ENCODE measurements at places on chromosomes 5 and 9. TPM values are rescaled to one million over a fixed set of nuclear protein-coding genes. Genes with fewer than 3 reads are reported as not detected.

DNA sequence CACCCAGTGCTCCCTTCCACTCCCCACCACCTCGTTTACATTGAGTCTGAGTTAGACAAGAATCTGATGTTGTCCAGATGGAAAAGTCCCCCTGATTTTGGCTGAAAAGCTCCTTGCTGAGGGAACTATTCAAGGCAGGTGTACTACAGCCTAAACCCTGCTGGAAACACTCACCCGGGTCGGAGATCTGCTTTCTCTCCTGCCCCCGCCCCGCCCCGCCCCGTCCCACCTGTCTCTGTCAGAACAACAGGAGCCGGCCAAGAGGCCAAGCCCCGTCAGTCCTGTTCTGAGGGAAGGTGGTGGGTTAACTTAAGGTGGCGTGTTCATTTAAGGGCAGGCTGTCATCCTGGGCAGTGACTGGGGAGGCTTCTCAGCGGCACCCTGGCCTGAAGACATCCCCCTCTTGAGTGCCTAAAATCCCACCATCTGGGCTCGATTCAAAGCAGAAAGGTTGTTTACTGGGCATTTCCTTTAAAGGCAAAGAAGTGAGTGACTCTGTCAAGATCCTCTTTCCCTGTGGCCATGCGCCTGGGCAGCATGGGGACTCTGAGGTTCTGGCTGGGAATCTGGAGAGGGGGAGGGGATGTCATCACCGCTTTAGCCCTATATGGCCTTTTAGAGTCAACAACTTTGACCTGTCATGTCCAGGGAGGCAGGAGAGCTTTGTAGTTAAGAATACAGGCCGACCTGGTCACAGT lies 71.1 kb upstream of the NEURL1B start:
- DNase-seq = no peak

EPB41L4A gene
- 0.11 TPM for total RNA-seq

PCAT7 gene
- total RNA-seq = not detected

- DNase-seq = no peak
Observed at GRCh38 chr5:34834794-34835089, 4.2 kb upstream of the TTC23L start.

- peak; percentile 55 for DNase-seq
Observed at GRCh38 chr9:125829743-125830142, 82.6 kb downstream of the PBX3 start.

DNA sequence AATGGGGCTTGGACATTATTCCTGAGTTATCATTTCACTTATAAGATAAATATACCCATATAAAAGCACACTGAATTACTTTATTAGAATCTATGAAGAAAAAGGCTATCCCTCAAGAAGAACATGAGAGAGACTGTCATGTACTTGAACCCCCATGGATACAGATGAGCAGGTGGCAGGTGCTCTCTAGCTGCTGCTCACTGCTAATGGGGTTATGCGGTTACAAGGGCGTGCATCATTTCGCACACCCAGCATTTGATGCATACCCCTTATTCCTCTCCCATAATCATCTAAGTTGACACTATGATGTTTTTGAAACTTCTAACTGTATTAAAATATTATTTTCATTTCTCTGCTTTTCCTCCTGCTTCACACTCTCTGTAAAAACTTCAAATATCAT lies 16.4 kb downstream of the ITK start:
- no peak for DNase-seq

TPPP gene
- total RNA-seq = 0.13 TPM

DNA sequence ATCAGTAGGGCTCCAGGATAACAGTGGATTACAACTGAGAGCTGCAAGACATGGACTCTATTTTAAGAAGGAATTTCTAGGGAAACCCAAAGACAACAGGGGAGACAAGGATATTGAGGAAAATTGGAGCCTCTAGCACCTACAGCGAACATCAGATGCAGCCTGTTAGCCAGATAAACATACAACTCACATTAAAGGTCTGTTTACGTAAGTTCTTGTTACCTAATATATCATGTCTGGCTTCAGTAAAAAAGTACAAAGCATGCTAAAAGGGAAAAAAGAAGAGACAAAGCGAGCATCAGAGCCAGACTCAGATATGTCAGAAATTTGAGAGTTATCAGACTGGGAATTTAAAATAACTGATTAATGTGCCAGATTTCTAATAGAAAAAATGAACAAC lies 17.2 kb downstream of the GNPDA1 start:
- DNase-seq = no peak

- no peak for DNase-seq
Observed at GRCh38 chr5:177230660-177231059, 72.9 kb downstream of the RAB24 start.

DNA sequence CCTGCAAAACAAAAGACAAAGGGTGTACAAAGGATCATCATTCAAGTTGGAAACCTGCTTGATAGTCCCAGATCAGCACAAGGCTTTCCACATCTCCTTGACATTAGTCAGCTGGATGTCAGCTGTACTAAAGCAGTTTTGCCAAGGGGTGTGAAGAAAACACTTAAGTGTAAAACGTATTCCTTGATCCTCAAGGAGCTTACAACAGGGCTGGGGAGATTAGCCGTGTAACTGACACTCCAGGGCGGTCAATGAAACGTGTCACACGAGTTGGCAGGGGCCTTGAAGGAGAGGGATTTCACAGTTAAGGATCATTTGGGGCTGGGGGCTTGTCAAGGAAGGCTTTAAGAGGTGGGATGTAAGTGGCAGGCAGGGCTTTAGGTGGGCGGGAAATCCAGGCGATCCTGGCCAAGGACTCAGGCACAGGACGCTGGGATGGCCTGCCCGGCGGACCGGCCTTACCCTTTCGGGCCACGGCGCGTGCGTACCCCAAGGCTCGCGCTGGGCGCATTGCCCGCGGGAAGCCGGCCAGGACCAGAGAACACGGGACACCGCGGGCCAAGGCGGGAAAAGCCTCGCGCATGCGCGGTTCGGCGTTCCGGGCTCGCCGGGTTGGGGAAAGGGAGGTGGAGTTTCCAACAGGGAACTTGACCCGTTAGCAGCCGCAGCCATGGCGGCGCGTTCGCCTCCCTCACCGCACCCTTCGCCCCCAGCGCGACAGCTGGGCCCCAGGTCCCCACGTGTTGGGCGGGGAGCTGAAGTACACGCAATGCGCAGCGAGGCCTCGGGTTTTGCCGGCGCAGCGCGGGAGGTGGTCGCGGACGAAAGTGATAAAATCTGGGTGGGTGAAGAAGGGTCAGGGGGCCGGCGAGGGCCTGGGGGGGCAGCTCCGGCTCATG lies at the start of gene CNTLN:
Gene CNTLN, plus strand, starts transcription at position 645 of the 899 bp plus-strand sequence. Its CDS starts 26 bp downstream, at position 671.
- peak; percentile 86 for DNase-seq

DNA sequence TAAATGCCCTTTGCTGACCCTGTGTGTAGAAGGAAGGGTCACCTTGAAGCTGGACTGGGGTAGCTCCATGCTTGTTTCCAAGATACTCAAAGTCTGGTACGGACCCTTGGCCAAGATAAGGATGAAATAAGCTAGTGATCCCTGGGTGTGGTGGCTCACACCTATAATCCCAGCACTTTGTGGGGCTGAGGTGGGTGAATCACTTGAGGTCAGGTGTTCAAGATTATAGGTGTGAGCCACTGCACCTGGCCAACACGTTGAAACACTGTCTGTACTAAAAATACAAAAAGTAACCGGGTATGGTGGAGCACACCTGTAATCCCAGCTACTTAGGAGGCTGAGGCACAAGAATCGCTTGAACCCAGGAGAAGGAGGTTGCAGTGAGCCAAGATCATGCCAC lies 33.3 kb downstream of the ACOT12 start:
- no peak for DNase-seq

CCIN gene
- 2.8 TPM for total RNA-seq

SLC34A3 gene
- not detected for total RNA-seq

DNA sequence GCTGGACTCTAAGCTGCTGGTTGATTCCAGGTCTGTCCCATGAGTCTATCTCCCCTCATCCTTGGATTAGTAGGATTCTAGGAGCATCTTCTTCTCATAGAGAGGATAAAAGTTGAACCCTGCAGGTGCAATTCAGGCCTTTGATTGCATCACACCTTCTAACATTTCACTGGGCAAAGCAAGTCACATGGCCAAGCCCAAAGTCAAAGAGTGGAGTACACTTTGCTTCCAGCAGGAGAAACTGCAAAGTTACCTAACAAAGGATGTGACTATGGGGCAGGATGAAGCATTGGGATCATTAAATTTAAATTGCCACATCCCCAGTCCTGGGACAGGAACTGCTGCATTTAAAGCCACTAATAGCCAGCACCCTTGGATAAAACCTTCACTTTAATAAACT lies 51.0 kb upstream of the EGFLAM start:
- DNase-seq = peak; percentile 31

- DNase-seq = no peak
Observed at GRCh38 chr5:180235077-180235476, 26.1 kb upstream of the RASGEF1C start.

DNA sequence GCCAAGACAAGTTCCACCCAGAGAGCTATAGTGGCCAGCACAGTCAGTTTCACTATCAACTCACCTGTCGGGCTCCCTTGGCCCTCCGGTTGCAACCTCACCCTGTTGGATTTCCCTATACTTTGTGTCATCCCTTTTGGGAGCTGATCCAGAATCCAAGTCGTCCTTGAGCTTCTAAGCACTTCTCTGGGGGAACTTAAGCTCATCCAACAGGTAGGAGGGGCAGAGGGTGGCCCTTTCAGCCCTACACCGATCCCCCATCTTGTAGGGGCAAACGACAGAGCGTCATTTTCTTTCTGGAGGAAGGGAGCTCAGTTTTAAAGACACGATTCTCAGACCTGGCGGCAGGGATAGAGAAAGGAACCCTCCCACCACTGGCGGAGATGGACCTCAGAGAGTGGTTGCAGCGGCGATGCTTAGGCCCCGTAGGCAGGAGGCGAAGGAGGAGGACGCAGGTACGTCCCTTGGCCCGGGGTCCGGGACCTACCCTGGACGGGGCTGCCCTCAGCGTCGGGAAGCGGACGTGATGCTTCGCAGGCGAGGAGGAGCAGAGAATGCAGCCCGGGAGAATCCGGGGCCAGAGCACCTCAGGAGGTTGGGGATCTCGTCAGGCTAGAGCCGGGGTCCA lies 519 bp downstream of the ZER1 start:
- DNase-seq = peak; percentile 64

LCN15 gene
- not detected for total RNA-seq

- peak; percentile 56 for DNase-seq
Observed at GRCh38 chr5:157549283-157549629, 26.3 kb downstream of the ADAM19 start.

HEMGN gene
- not detected for total RNA-seq

RNF130 gene
- total RNA-seq = 49.8 TPM

- no peak for DNase-seq
Observed at GRCh38 chr5:125160787-125161502, 414.5 kb upstream of the ZNF608 start.

GRCh38 chr9:137670391-137671195 lies 51.8 kb downstream of the EHMT1 start:
- peak; percentile 60 for DNase-seq

DNA sequence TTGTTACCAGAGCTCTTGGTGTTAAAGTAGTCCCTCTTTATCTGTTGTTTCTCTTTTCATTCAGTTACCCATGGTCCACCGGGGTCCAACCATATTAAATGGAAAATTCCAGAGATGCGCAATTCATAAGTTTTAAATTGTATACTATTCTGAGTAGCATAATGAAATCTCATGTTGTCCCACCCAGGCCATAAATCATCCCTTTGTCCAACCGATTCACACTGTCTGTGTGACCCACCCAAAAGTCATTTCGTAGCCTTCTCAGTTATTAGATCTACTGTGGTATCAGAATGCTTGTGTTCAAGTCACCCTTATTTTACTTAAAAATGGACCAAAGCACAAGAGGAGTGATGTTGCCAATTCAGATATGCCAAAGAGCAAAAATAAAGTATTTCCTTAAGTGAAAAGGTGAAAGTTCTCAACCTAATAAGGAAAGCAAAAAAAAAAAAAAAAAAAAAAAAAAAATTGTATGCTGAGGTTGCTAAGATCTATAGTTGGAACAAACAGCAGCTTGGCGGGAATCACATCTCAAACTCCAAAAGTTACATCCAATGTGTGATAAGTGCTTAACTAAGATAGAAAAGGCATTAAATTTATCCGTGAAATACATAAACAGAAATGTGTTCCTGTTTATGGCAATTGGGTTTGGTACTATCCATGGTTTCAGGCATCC lies 106.8 kb upstream of the GPBP1 start:
- no peak for DNase-seq

DNA sequence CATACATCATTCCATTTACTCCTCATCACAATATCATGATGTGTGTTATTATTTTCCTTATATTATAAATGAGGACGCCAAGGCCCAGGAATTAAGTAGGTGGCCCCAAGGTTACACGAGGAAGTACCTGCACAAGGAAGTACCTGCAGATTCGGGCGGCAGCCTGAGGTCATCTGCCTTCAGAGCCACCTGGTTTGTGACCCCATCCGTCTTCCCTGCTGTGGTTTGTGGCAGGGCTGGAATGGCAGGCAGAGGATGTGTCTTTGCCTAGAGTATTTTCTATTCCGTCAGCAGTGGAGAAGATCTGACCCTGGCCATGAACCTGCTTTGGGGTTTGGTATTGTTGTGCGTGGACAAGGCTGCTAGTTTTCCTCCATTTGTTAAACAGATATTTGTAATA lies 59.7 kb downstream of the PDZD2 start:
- DNase-seq = no peak

SLC6A7 gene
- total RNA-seq = not detected

IFNA2 gene
- not detected for total RNA-seq

GRCh38 chr9:83198371-83198770 lies 135.4 kb upstream of the RASEF start:
- no peak for DNase-seq

DNA sequence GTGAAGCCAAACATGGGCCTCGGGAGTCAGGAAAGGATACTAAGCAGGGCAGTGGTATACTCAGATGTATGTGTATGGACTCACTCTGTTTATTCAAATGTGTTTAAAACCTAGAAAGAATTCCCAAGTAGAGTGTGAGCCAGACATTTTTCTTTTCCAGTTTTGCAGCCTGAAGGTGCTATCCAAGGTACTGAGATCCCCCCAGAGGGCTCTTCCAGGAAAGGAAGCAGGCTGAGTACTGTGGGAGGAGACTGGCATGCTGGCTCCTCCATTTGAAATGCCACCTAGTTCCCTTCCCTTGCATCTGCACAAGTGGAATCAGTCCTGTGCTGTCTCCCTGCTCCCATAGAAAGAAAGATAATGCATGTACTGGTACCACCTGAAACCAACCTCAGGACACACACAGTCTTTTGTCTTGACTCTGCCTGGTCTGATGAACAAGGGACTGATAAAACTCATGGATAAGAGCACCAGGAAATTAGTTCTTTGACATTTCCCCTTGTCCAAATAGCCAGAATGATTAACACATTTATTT lies 85.9 kb downstream of the HRH2 start:
- peak; percentile 15 for DNase-seq

GRCh38 chr5:135986891-135987401 lies 32.2 kb upstream of the LECT2 start:
- peak; percentile 34 for DNase-seq

GALNT10 gene
- total RNA-seq = 67.9 TPM

DNA sequence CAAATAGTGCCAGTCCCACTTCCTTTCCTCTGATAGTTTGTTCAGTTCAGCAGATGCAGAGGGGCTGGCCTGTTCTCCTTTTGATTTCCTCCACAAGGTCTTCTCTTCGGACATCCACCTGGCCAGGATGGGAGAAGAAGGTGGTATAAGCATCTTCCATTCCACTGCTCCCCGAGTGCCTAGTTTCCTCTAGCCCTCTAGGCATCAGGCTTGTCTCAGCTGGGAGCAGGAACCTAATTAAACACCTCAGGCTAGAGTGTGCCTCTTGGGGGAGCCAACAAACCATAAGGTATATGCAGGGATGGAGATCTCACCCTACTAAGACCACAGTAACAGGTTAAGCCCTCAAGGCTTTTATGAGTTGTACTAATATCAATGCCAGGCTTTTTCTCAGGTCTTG lies 835 bp upstream of the DND1 start:
- DNase-seq = no peak

GRCh38 chr5:33316773-33317172 lies 124.0 kb upstream of the TARS1 start:
- peak; percentile 65 for DNase-seq

Measured in GM23248 (cell line).